Thoracic aorta endothelial cell (primary cell): ENCODE measurements at places on chromosomes 11 and 22. TPM values are rescaled to one million over a fixed set of nuclear protein-coding genes. Genes with fewer than 3 reads are reported as not detected.

Gene TRMT2A
- 33.4 and 38.6 TPM in 2 replicates for total RNA-seq

Gene SYNGR1
- 1.7 and 2.8 TPM in 2 replicates for total RNA-seq

Gene GAL
- total RNA-seq: 5.3 and 9.3 TPM in 2 replicates

Gene IL18
- 0.80 and 1.4 TPM in 2 replicates for total RNA-seq

Gene ATG16L2
- 13.7 and 19.9 TPM in 2 replicates for total RNA-seq

Gene LRRN4CL
- total RNA-seq: not detected in 2 replicates

Gene IGSF22
- total RNA-seq: not detected in 2 replicates

Gene AMOTL1
- 50.0 and 53.6 TPM in 2 replicates for total RNA-seq

Gene ARHGAP8
- not detected in 2 replicates for total RNA-seq

Gene OR52I1
- not detected in 2 replicates for total RNA-seq

Gene OSBPL5
- total RNA-seq: 19.5 and 30.8 TPM in 2 replicates

Gene GGA1
- 44.1 and 44.8 TPM in 2 replicates for total RNA-seq

Gene CARD16
- total RNA-seq: 23.5 and 29.5 TPM in 2 replicates

Gene IGSF9B
- total RNA-seq: under 0.01 TPM in 2 replicates

Gene ESAM
- 136 and 154 TPM in 2 replicates for total RNA-seq

Gene TH
- total RNA-seq: not detected in 2 replicates

Gene PLET1
- not detected in 2 replicates for total RNA-seq

Gene RIBC2
- 1.8 and 2.1 TPM in 2 replicates for total RNA-seq

Gene MYOD1
- not detected in 2 replicates for total RNA-seq

Gene KCNJ11
- 0.07 and 0.13 TPM in 2 replicates for total RNA-seq

Gene CATSPERZ
- total RNA-seq: 0.27 and 0.57 TPM in 2 replicates

Gene RANBP1
- total RNA-seq: 358 and 382 TPM in 2 replicates

Gene ELFN2
- total RNA-seq: under 0.01 TPM in 2 replicates

Gene MMP8
- not detected in 2 replicates for total RNA-seq

Gene TRIM51
- total RNA-seq: not detected in 2 replicates

Gene HBD
- total RNA-seq: not detected in 2 replicates

Gene F2
- not detected in 2 replicates for total RNA-seq

Gene C1QTNF5
- total RNA-seq: 43.1 and 51.7 TPM in 2 replicates

Gene CALCB
- not detected in 2 replicates for total RNA-seq

Gene TP53I11
- total RNA-seq: 36.0 and 39.1 TPM in 2 replicates

Gene OR10AG1
- total RNA-seq: not detected in 2 replicates

Gene ADM2
- total RNA-seq: 0.36 and 0.40 TPM in 2 replicates

Gene KDM4D
- 0.80 and 1.1 TPM in 2 replicates for total RNA-seq

Gene GVQW3
- total RNA-seq: 2.2 and 2.8 TPM in 2 replicates

Gene PUS3
- total RNA-seq: 14.6 and 15.8 TPM in 2 replicates

Gene KCTD17
- total RNA-seq: 24.6 and 29.1 TPM in 2 replicates

Gene POU2AF3
- not detected in 2 replicates for total RNA-seq

Gene THRSP
- total RNA-seq: not detected in 2 replicates

Gene CRYBB2
- total RNA-seq: 0.27 TPM in 1 of 2 replicates, not detected in the other

Gene LSP1
- total RNA-seq: 0.27 TPM in 1 of 2 replicates, not detected in the other

Gene STIM1
- total RNA-seq: 27.4 and 28.5 TPM in 2 replicates

Gene TSSK2
- total RNA-seq: not detected in 2 replicates

Gene C2CD2L
- 4.4 and 5.5 TPM in 2 replicates for total RNA-seq

Gene SCGB1D2
- not detected in 2 replicates for total RNA-seq

Gene TBCEL
- total RNA-seq: 33.3 and 35.2 TPM in 2 replicates

Gene MS4A7
- not detected in 2 replicates for total RNA-seq

Gene PRODH
- 0.07 TPM in 1 of 2 replicates, not detected in the other for total RNA-seq

Gene FAM180B
- not detected in 2 replicates for total RNA-seq

Gene DERL3
- total RNA-seq: 0.66 and 0.93 TPM in 2 replicates

Gene ASRGL1
- total RNA-seq: 37.5 and 43.1 TPM in 2 replicates

Gene NLRP6
- total RNA-seq: not detected in 2 replicates
